ENCODE measurements at places on chromosomes 2 and 18.

DNA sequence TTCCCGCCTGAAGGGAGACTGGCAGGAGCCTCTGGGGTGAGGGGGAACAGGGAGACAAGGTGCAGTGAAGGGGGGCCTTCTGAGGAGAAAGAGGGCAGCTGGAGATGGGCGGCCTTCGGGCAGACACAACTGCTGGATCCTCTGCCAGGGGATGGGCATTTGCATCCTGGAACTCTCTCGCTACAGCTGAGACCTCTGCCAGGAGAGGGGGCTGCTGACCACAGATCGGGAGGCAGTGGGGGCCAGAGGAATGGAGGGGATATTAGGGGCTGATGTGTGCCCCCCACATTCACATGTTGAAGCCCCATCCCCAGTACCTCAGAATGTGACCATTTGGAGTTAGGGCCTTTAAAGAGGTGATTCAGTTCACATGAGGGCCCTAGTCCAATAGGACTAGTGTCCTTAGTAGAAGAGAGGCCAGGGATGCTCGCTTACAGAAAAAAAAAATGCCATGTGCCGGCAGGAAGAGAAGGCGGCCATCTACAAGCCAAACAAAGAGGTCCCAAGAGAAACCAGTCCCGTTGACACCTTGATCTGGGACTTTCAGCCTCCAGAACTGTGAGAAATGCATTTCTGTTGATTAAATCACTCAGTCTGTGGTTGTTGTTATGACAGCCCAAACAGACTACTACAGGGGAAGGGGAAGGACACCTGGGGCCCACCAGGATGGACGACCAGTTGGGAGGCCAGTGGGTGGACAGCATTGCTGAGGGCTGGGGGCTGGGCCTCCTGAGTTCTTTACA lies 50.0 kb downstream of the TRABD2A start:
- no peak for DNase-seq

DNA sequence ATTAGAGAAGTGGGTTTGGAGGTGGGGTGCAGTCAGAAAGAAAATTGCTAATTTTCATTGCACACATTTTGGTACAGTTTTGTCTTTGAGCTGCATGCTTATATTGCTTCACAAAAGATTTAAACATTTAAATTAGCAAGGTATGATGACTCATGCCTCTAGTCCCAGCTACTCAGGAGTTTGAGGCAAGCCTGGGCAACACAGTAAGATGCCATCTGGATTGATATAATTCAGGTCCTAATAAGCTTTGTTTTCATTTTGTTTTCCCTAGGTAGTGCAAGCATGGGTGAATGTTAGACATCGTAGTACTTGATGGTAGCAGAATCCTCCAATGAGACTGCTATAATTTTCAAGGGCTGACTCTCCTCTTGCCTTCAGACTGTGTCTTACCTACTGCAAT lies 396.7 kb upstream of the RGPD4 start:
- no peak for DNase-seq

- no peak for DNase-seq
Measured at GRCh38 chr2:204019572-204020501, 83.3 kb downstream of the ICOS start.

DNA sequence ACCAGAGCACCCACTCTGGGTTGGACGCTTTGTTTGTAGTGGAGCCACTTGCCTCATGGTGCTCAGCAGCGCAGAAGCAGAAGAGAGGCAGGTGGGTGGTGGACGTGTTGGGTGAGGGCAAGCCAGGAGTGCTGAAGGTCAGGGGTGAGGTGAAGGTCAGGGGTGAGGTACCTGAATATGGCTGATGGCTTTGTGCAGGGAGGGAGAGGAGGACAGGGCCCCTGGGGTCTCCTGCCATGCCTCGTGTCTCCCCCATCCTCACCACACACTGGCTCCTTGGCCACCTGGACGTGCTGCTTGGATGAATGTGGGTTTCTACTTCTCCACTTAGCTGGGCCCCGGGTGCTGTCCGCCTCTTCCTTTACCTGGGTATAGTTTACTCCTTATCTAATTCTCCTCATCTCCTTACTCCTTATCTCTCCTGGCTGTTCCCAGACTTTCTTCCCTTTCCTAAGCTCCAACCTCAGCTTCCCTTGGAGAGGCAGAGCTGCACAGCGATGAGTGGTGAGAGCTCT lies 68.1 kb downstream of the DYSF start:
- DNase-seq = no peak

- no peak for DNase-seq
Measured at GRCh38 chr2:61937098-61937497, 31.6 kb downstream of the COMMD1 start.

DNA sequence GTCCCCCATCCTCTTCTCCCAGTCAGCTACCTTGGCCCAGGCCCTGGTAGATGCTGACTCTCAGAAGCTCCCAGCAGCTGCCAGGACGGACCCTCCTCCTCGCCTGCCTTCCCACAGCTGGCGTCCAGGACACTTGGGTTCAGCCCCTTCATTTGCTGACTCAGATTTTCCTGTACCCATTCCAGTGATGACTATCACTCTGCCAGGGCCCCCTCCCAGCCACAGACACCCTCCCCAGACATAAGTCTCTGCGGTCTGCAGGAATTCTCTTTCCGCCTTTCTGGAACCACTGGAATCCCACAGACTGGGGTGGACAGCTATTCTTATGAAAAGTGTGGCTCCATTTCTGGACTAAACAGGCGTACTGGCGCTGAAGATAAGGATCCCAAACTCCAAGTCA lies 260.3 kb upstream of the EPAS1 start:
- DNase-seq = no peak

DNA sequence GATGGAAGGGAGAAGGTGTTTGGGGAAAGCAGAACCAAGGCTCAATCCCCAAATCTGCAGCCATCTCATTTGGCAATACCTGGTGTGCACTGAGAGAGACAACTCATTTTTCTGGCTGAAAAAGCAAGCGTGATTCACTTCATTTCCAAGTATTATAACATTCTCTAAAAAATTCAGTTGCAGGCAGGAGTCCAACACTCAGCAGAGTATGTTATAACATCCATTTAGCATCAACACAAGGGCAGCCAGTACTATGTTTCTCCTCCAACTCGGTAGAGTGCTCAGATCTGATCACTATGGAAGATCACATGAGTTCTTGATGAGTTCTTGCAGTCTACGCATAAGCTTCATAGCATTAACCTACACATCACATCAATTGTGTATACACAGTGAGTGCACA lies 99.4 kb upstream of the PID1 start:
- DNase-seq = no peak

DNA sequence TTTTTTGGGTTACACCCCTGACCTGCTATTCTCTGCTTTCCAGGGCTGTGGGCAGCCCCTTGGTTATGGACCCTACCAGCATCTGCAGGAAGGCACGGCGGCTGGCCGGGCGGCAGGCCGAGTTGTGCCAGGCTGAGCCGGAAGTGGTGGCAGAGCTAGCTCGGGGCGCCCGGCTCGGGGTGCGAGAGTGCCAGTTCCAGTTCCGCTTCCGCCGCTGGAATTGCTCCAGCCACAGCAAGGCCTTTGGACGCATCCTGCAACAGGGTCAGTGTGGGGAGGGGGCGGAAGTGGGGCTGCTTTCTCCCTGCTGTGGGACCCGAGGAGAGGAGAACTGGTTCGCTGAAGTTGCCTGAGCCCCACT lies 9.7 kb upstream of the WNT10A start:
- DNase-seq = no peak

DNA sequence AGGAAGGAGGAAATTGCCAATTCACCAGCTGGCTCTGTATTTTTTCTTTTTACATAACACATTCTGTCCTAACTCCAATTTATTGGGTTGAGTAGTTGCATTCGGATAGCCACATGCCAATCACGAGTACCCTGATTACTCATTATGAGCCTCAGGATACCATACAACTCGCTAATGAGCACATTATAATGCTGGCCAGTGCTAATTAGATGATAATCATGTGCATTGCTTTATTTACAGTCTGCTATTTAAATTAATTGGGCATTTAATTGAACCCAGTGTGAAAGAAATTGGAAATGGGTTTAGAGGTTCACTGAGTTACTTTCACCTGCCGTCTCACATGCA lies 15.2 kb downstream of the G6PC2 start:
- no peak for DNase-seq

GRCh38 chr2:179701524-179702110 lies 159.8 kb downstream of the ZNF385B start:
- no peak for DNase-seq

GRCh38 chr2:218889937-218890336 lies 9.3 kb downstream of the WNT10A start:
- DNase-seq = no peak

- no peak for DNase-seq
Measured at GRCh38 chr2:96083989-96084857, 32.1 kb downstream of the ADRA2B start.

- no peak for DNase-seq
Measured at GRCh38 chr2:102122115-102122514, 20.4 kb upstream of the IL1R1 start.

- DNase-seq = no peak
Measured at GRCh38 chr2:6926071-6926732, 9.0 kb downstream of the RNF144A start.

GRCh38 chr2:19861813-19862212 lies 40.0 kb downstream of the TTC32 start:
- DNase-seq = no peak

GRCh38 chr2:3062476-3063260 lies 314.9 kb downstream of the EIPR1 start:
- no peak for DNase-seq

All from cortex of kidney (tissue), 1 donor.